ENCODE measurements at places on chromosomes 7 and 10.

- no peak for DNase-seq
Measured at GRCh38 chr7:51789489-51789888, 472.9 kb upstream of the COBL start.

DNA sequence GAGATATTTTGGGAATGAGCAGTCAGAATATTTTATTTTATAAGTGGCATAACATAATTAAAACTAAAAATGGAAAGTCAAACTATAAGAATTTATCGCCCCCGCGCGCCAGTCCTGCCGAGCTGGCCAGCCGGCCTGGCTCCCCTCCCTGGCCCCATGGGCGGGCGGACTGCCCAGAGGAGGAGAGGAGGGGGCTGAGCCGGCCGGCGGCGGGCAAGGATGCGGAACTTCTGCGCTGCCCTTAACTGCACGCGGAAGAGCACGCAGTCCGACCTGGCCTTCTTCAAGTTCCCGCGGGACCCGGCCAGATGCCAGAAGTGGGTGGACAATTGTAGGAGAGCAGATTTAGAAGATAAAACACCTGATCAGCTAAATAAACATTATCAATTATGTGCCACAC, 96.8 kb downstream of the DKK1 start:
- no peak for DNase-seq

DNA sequence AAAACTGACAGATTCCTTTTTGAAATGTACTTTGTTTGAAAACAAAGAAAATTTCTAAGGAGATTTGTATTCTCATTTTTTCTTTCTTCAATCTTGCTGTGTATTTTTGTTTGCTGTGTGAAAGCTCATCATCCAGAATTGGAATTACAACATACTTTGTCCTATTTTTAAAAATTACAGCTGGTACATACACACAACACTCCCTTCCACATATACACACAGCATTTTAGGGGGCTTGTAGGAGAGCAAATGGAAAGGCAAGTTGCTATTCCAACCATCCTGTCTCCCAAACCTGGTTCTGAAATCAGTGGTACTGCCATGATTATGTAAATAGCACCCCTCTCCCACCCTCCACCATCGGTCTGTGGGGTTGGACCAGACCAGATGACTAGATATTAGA, 101.1 kb upstream of the SAMD8 start:
- DNase-seq = no peak

- DNase-seq = no peak
Measured at GRCh38 chr10:70958396-70958795, 70.0 kb upstream of the PCBD1 start.

DNA sequence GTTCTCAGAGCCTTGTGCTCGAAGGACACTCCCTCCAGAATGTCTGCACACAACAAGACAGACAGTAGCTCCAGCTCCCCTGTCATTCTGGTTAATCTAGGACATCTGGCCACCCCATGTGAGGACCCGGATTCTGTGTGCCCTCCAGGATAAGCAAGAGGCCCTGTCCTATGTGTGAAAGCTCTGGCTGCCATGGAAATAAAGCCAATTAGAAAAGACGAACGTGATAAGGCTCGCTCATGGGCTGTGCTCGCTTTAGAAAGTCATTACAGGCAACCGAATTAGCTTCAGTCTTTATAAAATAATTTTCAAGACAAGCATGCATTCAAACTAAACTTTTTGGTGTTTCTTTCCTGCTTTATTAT, 263.4 kb downstream of the INHBA start:
- DNase-seq = no peak

DNA sequence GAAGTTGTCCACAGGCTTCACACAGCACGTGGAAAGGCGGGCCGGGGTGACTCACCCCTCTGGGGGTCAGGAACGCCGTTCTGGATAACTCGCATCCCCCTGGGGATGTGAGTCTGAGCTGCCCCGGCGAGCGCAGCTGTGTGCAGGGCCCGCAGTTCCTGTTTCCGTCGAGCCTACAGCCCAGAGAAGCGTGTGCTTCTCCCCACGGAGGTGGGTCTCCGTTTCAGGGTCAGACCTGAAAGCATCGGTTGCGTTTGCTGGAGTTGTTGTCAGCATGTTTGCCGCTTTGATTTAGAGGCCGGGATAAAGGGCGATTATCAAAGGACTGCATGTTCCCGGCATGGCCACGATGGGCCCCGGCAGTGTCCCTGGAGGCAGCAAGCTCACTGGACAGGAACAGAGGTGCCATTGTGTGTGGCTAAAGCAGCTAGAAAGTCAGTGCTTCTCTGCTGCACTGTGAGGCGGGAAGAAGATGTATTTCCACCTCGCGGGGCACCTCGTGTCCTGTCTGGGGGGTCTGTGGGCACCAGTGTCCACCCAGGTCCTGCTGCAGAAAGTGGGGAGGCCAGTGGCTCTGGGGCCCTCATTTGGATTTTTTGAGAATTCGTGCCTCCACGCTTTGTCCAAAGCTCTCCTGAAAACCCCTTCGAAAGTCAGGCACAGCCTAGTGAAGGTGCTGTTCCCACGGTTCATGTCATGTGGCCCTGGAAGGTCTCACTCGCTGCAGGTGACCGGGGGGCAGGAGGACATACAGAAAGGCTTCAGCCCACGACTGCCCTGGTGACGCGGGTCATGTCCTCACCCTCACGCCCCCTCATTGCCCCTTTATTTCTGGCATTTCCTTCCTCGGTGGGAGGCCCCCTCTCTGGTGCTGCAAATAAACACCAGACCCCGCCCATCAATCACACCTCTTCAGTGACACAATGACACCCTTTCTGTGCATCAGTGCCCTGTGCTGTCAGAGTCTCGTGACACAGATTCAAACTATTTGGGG, 27.4 kb upstream of the GDI2 start:
- DNase-seq = no peak

GRCh38 chr7:117171106-117171505, 151.8 kb downstream of the WNT2 start:
- DNase-seq = no peak

GRCh38 chr10:117928741-117929140, 118.0 kb downstream of the RAB11FIP2 start:
- no peak for DNase-seq

GRCh38 chr7:9307131-9307530, 873.7 kb downstream of the NXPH1 start:
- DNase-seq = no peak

DNA sequence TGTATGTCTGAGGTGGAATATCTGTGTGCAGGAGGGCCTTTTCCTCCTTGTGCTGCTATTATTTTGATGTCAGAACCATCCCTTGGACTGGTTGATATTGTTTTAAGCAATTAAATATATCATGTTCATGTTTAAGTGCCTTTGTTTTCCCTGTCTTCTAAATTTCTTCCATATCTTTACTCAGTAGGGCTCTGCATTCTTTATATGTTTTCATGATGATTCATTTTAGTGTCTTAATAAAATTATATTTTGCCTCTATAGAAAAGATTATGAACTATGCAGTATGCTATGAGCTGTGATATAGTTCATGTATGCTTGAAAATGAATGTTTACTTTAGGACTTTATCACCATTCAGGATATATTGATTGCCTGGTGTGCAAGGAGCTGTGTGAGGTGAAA, 34.8 kb downstream of the AHR start:
- DNase-seq = no peak

GRCh38 chr10:15624401-15625196, 95.1 kb downstream of the ITGA8 start:
- DNase-seq = no peak
